Choroid plexus epithelial cell (primary cell): ENCODE measurements at places on chromosomes 6 and 20.

GRCh38 chr20:36367370-36367745, 61.2 kb downstream of the DLGAP4 start:
- no peak for DNase-seq

DNA sequence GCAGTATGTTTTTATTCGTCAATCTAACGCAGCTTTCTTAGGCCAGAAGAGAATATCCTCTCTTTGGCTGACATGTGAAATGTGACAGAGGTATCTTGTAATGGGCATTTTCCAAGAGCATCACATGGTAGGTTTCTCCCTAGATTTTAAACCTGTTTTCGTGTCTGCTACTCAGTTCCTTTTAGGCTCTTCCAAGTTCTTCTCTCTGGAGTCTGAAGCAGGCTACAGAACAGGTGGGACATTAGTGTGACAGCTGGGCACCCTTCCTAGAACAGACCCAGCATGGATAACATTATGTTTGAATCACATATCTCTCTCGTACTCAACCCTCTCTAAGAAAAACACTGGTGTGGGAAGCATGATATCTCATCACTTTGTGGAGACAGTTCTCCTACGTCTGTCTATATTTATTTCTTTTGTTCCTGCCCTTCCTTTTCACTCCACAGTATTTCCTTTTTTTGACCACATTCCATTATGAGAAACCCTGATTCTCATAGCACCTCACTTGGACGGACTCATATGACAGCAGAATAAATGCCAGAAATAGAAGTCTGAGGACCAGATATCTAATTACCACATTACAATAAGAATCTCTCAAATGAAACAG, 263.4 kb downstream of the NKAIN2 start:
- DNase-seq = no peak

- peak; percentile 73 for DNase-seq
These were observed 105.5 kb downstream of the HUS1B start for GRCh38 chr6:551405-551804.

DNA sequence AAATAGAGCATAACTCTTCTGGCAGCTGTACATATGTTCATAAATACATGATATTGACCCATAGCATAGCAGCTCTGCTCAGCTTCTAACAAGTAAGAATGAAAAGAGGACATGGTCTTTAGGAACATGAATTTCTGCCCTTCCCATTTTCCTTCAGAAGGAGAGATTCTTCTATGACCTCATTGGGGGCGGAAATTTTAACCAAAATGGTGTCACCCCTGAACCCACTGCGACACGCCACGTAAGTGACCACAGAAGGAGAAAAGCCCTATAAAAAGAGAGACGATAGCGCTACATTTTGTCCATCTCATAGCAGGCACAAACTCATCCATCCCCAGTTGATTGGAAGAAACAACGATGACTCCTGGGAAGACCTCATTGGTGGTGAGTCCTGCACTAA, at the start of gene IL17A:
Gene IL17A (plus strand): TSS at position 301 of the 400 bp plus-strand sequence. CDS start 57 bp downstream, at position 358.
- DNase-seq = no peak

DNA sequence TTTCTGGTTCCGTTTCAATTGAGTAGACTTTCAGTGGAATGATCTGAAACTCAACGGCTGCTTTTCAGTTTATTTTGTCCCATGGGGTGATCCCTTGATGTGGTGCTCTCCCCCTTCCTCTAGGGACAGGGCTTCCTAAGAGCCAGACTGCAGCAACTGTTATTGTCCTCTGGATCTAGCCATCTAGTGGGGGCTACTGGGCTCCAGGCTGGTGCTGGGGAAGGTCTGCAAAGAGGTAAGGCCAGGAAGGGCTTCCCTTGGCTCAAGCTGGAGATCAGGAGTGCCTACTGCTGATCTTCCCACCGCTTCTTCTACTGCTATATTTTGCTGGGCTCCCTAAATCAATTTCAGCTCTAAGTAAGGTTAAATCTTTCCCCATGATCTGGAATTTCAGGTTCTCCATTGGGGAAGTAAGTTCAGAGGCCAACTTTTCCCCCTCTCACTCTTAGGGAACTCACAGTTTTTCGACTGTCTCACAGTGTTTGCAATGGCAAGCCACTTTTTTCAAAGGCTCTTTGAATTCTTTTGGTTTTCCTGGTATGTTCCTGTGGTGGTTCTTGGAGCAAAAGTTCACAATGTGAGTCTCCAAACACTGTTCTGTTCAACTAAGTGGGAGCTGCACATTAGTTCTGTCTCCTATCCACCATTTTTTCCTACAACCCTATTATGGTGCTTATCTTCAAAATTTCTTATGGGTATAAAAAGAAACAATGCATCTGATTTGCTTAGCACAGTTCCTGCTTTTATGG, 286.2 kb upstream of the EXOC2 start:
- peak; percentile 60 for DNase-seq

DNA sequence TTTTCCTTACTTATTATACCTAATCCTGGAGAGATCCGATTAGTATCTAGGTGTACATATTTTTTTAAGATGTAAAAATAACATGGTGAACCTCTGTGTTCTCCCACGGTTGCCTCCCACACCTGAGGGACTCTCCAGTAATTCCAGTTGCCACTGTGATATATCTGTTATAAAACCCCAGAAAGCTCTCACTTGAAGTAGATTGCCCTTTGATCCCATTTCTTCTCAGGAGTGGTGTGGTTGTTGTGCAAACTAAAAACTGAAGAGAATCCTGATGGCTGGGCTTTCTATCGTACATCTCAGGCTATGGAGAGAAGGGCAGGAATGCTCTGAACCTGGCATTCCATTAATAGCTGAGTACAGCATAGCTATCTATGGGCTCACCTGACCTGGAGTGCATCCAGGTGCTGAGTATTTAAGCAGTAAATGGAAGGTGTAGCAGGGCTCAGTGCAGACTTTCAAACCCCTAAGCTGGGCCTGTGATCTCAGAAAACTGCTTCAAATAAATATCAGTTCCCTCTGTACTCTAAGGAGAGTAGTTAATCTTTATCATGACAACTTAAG, 41.0 kb downstream of the VGLL2 start:
- DNase-seq = no peak

DNA sequence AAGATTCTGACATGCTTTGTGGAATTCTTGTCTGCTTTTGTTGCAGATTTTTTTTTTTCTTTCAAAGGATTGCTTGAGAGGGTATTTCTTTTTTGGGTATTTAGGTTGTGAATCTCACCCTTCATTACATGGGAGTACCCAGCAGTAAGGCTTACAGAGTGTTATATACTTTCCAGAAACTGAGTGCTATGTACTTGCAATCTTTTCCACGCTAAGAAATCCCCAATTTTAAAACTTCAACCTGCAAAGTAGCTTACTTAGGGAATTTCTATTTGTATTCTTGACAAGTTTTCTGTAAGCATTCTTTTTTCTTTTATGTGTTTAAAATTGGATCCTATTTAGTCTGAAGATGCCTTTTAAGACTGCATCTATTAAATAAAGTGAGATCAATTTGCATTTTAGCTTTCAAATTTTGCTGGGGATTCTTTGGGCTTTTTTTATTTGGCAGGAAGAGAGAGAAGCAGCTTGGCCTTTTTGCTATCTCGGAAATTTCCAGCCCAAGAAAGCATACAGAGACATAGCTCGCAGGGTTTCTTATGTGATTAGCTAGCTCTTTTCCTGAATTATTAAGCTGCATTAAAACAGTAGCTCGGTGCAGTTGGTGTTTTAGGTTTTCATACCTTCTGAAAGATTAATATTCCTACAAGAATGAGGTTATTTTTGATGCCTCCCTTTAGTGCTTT, 42.6 kb downstream of the KCNS1 start:
- no peak for DNase-seq

GRCh38 chr6:136412410-136412809, 122.8 kb upstream of the BCLAF1 start:
- no peak for DNase-seq

GRCh38 chr6:135129136-135129856, 51.8 kb upstream of the MYB start:
- no peak for DNase-seq
